WERI-Rb-1 (cell line): ENCODE measurements at places on chromosomes 4 and X.

GRCh38 chr4:72631296-72631695, 62.3 kb upstream of the ADAMTS3 start:
- no peak for DNase-seq

GRCh38 chrX:46561824-46562657, 11.5 kb upstream of the CHST7 start:
- no peak for DNase-seq

- DNase-seq, result peak; percentile 56
Observed at GRCh38 chrX:72045552-72046277, 86.0 kb downstream of the RTL5 start.

- no peak for DNase-seq
Observed at GRCh38 chr4:95402299-95402698, 146.5 kb downstream of the UNC5C start.

GRCh38 chrX:15416133-15416993, 32.1 kb upstream of the VEGFD start:
- no peak for DNase-seq

DNA sequence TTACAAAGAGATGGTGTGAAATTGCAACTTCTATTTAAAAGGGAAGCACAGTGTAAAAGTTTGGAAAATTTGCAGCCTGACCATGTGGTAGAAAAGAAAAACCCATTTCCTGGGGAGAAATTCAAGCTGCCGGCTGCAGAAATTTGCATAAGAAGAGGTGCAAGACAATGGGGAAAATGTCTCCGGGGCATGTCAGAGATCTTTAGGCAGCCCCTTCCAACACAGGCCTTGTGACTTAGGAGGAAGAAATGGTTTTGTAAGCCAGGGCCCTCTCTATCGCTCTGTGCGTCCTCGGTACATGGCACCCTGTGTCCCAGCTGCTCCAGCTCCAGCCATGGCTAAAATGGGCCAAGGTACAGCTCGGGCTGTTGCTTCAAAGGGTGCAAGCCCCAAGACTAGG, 40.4 kb downstream of the CCDC158 start:
- no peak for DNase-seq

- no peak for DNase-seq
Observed at GRCh38 chr4:171847751-171848150, 34.5 kb downstream of the GALNTL6 start.

DNA sequence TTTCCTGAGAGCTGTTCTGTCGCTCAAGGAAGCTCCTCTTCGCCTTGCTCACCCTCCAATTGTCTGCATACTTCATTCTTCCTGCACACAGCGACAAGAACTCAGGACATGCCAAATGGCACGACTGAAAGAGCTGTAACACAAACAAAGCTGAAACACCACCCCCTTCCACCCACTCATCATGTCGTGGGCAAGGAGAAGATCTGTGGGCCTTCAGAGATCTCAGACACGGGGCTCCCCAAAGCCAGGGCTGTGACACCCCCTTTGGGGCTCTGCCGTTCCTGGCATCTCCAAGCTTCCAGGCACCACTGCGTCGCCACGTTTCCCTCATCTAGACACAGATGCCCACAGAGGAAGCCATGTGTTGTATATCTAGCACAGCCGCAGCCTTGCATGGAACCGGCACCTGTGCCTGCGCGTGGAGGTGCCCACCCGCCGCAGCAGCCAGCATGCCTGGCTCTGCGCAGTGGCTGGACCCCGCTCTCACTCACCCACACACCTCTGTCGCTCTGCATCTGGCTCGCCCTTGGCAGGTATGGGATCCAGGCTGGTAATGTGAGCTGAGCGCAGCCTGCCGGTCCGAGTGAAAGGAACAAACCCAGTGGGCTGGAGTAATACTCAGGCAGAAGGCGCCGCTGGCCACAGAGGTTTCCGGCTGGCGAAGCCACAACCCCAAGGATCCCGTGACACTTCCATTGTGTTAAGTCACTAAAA, 676.4 kb upstream of the INTU start:
- no peak for DNase-seq

- no peak for DNase-seq
Observed at GRCh38 chrX:120286733-120287512, 24.3 kb downstream of the TMEM255A start.
